ENCODE measurements at places on chromosomes 4 and X.

GRCh38 chrX:103442536-103442901, 66.2 kb downstream of the BEX3 start:
- DNase-seq, result no peak

- no peak for DNase-seq
These were observed 509.7 kb downstream of the INPP4B start for GRCh38 chr4:142336251-142336934.

- DNase-seq, result no peak
These were observed 148.5 kb downstream of the DHRSX start for GRCh38 chrX:2351999-2352995.

GRCh38 chr4:54254915-54255246, 25.8 kb downstream of the PDGFRA start:
- DNase-seq, result no peak

- no peak for DNase-seq
These were observed 53.4 kb downstream of the CASP6 start for GRCh38 chr4:109649872-109650271.

All from activated CD8-positive, alpha-beta memory T cell treated with anti-CD3 and anti-CD28 coated beads for 1 hour (primary cell).